Stimulated activated CD8-positive, alpha-beta memory T cell treated with anti-CD3 and anti-CD28 coated beads, Interleukin-4, amount 100 ng/mL, for 4 hours (primary cell): ENCODE measurements at places on chromosomes 11 and 22.

DNA sequence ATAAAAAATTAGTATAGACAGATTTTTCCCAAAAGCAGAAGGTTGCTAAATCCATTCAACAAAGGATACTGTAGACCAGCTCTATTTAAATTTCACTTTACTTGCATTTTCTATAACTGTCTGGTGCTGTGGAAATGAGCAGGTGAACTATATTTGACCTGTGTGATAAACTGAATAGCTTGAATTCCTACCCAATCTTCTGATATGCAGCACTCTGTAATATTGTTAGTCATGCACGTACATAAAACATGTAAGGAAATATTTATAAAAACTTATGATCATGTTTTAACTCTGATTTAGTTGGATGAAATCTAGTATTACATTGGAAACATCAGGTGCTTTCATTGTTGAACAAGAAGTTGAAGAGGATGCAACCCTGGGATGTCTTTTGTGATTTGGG is 213.6 kb downstream of the DBX1 start:
- DNase-seq, result no peak

DNA sequence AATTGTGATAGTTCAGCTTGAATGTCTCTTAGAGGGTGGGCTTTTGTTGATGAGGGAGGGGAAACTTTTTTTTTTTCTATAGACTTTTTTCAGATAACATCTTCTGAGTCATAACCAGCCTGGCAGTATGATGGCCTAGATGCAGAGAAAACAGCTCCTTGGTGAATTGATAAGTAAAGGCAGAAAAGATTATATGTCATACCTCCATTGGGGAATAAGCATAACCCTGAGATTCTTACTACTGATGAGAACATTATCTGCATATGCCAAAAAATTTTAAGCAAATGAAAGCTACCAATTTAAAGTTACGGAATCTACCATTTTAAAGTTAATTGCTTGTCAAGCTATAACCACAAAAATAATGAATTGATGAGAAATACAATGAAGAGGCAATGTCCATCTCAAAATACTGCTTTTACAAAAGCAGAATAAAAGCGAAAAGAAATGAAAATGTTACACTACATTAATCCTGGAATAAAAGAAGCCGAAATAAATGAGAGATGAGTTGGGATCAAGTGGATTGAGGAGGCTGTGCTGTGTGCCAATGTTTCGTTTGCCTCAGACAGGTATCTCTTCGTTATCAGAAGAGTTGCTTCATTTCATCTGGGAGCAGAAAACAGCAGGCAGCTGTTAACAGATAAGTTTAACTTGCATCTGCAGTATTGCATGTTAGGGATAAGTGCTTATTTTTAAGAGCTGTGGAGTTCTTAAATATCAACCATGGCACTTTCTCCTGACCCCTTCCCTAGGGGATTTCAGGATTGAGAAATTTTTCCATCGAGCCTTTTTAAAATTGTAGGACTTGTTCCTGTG is 3.9 kb downstream of the MALAT1 start:
- DNase-seq, result no peak

DNA sequence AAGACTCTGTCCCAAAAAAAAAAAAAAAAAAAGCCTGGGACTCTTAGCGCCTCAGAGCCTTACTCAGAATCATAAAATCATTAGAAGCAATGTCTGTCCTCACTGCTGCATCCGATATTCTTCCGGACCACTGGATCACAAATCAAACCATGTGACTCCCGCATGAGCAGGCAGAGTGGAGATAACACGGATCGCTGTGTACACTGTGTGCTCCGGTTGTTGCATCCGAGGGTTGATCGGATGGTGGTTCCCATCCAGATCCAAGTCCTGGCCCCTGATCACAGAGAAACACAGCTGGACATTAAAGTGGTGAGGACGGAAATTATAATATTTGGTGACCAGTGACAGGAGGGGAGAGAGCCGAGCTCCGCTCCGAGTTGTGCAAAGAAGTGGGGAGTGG is 9.7 kb upstream of the TXNRD2 start:
- DNase-seq, result no peak

DNA sequence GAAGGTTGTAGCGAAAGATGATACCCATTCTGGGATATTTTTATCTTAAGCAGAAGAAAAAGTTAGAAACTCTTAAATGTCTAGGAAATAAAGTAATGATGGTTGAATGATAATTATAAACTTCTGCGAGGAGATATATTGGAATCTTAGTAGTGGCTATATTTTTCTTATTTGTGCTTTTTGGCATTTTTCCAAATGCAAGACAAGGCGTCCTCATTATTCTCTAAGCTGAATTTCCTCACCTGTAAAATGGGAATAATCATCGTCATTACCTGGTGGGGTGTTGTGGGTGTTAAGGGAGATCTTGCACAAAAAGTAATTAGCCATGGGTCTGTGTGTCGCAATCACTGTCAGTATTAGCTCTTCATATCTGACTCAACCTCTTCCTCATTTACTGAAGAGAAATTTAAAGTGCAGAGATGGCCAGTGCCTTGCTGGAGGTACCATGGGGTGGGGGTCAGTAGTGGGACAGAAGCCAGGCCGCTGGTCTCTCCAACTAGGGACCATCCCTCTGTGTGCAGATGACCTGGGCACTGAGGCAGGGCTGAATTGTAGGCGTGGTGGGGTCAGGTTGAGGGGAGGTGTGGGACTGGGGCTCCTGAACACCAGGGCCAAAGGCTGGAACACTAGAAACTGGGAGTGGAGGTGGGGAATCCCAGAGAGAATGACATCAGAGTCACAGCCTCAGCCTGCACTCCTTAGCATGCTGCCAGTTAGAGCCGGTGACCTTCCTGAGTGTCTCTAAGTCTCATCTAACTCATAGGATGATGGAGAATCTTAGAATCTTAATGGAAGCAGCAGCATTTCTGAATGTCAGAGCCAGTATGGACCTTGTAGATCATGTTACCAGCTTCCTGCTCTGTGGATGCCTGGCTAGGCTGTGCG is 4.1 kb downstream of the PITPNM1 start:
- DNase-seq, result no peak

GRCh38 chr11:65872586-65873317 is at the start of gene EFEMP2:
Gene EFEMP2, minus strand, starts transcription at chr11:65872800. Its CDS starts 446 bp downstream, at chr11:65872354.
- DNase-seq, result no peak

DNA sequence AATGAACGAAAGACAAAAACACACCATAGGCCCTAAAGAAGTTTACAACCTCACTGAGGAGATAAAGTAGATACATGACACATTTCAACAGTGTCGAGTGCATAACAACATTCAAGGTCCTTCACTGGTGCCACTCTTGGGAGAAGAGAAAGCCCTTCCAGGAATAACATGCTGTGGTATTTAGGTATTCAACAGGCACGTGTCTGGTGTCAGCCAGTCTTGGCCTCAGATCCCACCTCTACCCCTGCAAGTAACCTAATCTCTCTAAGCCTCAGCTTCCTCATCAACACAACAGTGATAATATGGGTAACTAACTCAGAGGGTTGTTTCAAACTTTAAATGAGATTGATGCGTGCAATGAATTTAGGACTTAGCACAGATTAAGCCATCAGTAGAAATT is 235.0 kb upstream of the ZC3H12C start:
- no peak for DNase-seq

- no peak for DNase-seq
These were observed 73.2 kb downstream of the RRM1 start for GRCh38 chr11:4167758-4168157.

DNA sequence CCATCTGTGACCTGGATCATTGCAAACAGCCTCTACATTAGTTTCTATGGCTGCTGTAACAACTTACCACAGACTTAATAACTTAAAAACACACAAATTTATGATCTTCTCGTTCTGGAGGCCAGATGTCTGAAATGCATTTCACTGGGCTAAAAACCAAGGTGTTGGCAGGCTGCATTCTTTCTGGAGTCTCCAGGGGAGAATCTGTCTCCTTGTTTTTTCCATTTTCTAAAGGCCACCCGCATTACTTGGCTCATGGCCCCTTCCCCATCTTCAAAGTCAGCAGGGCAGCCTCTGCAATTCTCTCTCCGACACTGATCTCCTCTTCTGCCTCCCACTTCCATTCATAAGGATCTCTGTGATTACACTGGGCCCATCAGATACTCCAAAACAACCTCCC is 11.6 kb downstream of the SCGB1A1 start:
- no peak for DNase-seq

DNA sequence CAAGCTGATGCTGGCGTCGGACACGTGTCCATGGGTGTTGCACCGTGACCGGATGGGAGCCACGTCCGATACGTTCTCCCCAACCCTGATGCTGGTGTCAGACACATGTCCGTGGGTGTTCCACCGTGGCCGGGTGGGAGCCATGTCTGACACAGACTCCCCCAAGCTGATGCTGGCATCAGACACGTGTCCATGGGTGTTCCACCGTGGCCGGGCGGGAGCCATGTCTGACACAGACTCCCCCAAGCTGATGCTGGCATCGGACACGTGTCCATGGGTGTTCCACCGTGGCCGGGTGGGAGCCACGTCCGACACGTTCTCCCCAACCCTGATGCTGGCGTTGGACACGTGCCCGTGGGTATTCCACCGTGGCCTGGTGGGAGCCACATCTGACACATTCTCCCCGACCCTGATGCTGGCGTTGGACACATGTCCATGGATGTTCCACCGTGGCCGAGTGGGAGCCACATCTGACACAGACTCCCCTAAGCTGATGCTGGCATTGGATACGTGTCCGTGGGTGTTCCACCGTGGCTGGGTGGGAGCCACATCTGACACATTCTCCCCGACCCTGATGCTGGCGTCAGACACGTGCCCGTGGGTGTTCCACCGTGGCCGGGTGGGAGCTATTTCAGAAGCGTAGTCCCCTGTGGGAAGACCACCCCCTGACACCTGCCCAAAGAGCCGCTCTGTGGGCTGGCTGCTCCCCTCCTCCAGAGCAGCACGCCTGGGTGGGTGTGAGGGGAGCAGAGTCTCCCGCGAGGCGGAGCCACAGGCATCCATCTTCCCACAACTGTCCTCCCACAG is 20.0 kb downstream of the SELENOO start:
- no peak for DNase-seq

DNA sequence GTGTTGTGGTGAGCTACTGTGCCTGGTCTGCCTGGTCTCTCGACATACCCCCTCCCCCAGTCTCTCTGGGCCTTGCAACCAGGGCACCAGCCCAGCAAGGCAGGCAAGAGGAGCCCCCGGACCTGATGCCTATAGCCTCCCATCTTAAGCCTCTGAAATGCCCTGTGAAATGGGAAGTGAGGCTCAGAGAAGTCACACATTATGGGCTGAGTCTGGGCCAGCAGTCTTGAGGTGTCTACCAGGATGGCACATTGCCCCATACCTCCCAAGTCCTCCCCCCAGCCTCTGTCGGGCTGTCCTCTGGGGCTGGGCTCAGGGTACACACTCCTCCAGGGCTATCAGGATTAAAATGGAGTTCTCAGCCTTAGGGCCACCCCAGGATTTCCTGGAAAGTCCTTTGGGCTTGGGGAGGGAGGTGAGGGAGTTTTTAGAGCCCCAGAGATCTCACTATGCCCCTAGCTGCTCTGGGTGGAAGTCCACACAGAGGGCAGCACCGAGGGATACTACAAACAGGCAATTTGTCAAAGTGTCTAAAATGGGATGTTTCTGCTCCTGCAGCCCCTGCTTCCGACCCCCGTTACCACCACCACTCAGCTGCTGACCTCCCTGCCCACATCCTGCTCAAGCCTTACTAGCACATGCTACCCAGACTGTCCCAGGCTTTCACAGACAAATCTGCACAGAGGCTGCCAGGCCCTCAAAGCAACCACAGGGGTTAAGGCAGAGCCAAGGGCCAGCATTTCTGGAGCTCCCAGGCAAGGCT is 3.1 kb upstream of the SH3BP1 start:
- DNase-seq, result no peak

- DNase-seq, result no peak
These were observed 676.0 kb downstream of the NTM start for GRCh38 chr11:132046288-132046865.

DNA sequence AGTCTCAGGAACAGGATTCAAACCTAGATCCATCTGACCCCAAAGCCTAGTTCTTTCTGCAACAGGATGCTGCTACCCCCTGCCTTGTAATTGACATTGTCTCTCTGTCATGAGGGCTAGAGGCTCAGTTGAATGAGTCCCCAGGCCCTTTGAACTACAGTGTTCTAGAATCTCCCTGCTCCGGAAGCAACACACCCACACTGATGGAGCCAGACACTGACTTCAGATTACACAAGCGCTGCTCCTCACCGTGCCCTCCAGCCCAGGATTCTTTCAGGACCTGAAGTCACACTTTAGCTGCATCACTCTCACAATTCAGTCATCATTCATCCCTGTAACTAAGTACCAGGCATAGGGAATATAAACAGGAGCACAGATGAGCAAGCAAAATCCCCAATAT is 69.6 kb downstream of the RAB30 start:
- no peak for DNase-seq

- no peak for DNase-seq
These were observed 15.3 kb upstream of the MUC5B start for GRCh38 chr11:1207401-1208143.

- no peak for DNase-seq
These were observed 59.1 kb upstream of the MPEG1 start for GRCh38 chr11:59271811-59272327.

DNA sequence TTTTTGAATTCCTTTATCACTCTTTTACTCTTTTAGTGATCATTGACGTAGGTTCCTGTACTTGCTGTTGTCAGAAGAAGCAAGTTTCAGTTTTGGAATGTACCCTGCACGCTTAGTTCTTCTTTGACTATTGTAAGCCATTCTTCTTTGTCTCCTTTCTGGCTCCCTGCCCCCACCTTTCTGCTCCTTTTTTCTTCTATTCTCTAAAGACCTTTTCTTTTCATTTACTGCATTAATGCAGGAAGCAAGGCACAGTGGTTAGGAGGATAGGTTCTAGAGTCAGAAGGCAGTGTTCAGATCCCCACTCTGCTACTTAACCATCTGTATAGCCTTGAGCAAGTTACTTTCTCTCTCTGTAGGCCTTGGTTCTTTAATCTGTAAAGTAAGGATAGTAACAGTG is 33.7 kb upstream of the RAG2 start:
- no peak for DNase-seq

- DNase-seq, result no peak
These were observed 160.3 kb downstream of the DBX1 start for GRCh38 chr11:20000022-20000350.

- no peak for DNase-seq
These were observed 44.0 kb upstream of the KLHL35 start for GRCh38 chr11:75476739-75477613.

- no peak for DNase-seq
These were observed 1517.0 kb downstream of the TBC1D22A start for GRCh38 chr22:48279461-48279756.

GRCh38 chr11:117879516-117880480 is 3.3 kb upstream of the FXYD6 start:
- DNase-seq, result no peak

DNA sequence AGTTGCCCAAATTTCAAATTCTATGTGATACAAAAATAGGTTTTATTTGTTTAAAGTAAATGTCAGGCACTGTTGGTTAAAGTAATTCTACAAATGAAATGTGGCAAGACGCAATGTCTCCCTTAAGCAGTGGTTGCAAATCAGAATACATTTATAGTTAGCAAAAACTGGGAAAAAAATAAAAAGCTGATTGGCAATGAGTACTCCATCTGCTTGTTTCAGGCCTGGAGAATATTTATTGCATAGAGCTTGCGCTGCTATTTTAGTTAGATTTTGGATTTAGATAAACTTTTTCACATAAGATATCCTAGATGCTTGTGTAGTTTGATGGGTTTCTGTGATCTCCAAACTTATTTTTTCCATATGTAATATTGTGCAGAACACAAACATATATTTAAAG is 224.0 kb upstream of the MPPED2 start:
- DNase-seq, result no peak

GRCh38 chr11:44047931-44048431 is at the start of gene ACCSL:
Gene ACCSL, plus strand, starts transcription at chr11:44047981. Its CDS starts 56 bp downstream, at chr11:44048037.
- DNase-seq, result no peak

- DNase-seq, result no peak
These were observed 222.0 kb downstream of the DBX1 start for GRCh38 chr11:19938169-19938856.
